ENCODE measurements at places on chromosomes 3 and 15.

DNA sequence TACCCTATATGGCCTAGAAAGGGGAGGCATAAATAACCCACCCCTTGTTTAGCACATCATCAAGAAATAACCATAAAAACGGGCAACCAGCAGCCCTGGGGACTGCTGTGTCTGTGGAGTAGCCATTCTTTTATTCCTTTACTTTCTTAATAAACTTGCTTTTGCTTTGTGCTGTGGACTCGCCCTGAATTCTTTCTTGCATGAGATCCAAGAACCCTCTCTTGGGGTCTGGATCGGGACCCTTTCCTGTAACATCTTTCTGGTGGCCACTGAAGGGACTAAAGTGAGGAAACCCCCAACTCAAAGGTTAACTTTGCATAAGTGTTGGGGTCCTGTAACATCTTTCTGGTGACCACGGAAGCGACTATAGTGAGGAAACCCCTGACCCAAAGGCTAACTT lies 15.7 kb upstream of the HHATL start:
- DNase-seq, result no peak

- DNase-seq, result no peak
These were observed 254.5 kb upstream of the SOX2 start for GRCh38 chr3:181457190-181457589.

DNA sequence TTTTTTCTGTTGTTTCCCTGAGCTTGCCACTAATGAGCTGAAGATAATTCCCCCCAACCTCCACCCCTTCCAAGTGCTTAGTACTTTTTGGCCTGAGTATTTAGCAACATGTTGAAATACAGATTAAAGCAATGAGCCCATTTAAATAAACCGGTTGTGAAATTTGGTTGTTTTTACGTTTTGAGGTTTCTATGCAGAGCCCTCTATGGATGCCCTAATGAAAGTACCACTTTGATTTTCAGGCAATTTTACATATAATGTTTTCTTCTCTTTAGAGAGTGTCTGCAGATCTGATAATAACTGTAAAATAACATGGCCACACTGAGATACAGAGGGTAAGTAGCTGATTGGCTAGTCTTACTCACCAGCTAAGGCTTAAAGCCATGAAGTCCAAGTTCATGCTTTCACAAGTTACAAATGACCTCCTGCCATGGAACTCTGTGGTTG lies 139.4 kb upstream of the SLC7A14 start:
- DNase-seq, result no peak

GRCh38 chr3:116667324-116667723 lies 42.3 kb upstream of the TUSC7 start:
- no peak for DNase-seq

- DNase-seq, result no peak
These were observed 41.3 kb downstream of the MYRIP start for GRCh38 chr3:39850716-39851032.

GRCh38 chr15:68672781-68673205 lies 94.0 kb downstream of the CORO2B start:
- peak; percentile 48 for DNase-seq

DNA sequence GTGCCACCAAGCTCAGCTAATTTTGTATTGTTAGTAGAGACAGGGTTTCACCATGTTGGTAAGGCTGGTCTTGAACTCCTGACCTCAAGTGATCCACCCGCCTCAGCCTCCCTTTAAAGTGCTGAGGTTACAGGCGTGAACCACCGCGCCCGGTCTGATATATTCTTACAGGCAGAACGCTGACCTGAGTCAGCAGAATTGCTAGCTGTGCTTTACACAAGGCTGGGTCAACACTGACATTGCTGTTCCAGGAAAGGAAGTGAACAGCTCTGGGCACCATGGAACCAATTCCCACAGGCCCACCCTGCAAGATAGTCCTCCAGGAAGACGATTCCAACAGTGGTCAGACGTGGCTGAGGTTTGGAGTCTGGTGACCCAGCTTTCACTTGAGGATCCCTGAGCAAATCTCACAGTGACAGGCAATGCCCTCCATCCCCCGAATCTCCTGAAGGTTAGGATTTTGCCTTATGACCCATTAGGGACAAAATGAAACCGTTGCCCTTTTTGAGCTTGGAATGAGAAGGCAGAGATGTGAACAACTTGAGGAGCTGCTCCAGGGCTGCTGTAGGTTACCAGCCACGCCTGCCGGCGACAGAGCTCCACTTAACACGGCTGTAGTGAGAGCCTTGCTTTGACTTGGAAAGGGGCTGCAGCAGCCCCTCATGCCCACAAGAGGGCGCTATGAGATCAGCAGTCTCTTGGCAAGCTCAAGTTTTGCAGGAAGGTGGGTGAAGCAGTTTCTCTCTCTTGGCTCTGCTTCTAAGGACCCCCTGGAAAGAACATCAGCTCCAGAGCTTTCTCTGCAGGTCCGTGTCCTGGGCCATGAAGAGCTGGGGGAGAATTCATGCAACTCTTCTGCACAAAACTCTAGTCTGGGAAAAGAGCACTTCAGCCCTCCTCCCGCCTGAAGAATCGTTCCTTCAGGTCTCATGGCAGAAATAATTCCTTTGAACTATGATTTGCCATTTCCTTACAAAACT lies 74.1 kb downstream of the SENP2 start:
- peak; percentile 73 for DNase-seq

GRCh38 chr3:119880966-119881365 lies 99.1 kb downstream of the NR1I2 start:
- no peak for DNase-seq

GRCh38 chr3:192373586-192373985 lies 353.8 kb downstream of the FGF12 start:
- no peak for DNase-seq

- peak; percentile 27 for DNase-seq
These were observed 122.7 kb downstream of the WNT5A start for GRCh38 chr3:55364421-55364820.
